MM.1S (cell line): ENCODE measurements at places on chromosomes 5 and 9.

GRCh38 chr5:104540448-104540847 is 977.9 kb upstream of the NUDT12 start:
- no peak overlapping the region for H3K4me3 ChIP-seq
- DNase-seq = no peak
- no peak overlapping the region for H3K27ac ChIP-seq
- H3K4me1 ChIP-seq = no peaks in the 10 kb centered on the region

DNA sequence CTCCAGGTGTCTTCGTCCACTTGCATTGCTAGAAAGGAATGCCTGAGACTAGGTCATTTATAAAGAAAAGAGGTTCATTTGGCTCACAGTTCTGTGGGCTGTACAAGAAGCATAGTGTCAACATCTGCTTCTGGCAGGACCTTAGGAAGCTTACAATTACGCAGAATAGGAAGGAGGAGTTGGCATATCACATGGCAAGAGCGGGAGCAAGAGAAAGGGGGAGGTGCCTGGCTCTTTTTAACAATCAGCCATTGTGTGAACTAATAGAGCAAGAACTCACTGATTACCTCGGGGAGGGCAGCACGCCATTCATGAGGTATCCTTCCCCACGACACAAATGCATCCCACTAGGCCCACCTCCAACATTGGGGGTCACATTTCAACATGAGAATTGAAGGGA is 134.4 kb upstream of the EFNA5 start:
- no peaks in the 10 kb centered on the region for H3K27me3 ChIP-seq
- H3K4me1 ChIP-seq = no peaks in the 10 kb centered on the region
- H3K36me3 ChIP-seq = no peaks in the 10 kb centered on the region
- no peak overlapping the region for H3K27ac ChIP-seq

GRCh38 chr9:11023201-11023600 is 410.4 kb upstream of the PTPRD start:
- H3K36me3 ChIP-seq = no peaks in the 10 kb centered on the region
- H3K4me3 ChIP-seq = no peak overlapping the region
- no peak for DNase-seq
- H3K27ac ChIP-seq = no peak overlapping the region

DNA sequence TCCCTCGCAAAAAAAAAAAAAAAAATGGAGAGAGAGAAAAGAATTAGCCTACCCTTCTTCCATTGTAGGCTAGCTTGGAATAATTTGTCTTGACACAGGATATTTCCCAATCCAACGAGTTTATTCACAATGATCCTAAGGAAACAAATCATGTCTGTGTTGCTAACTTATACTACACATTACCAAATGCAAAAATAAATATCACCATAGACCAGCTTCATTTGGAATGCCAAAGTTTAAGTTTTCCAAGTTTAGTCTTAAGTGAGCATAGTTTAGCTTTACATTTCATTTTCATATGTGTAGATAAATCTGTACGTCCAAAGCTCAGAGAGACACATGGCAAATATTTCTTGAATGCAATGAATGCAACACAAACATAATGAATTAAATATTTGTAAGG is 1106.2 kb upstream of the DMAC1 start:
- no peaks in the 10 kb centered on the region for H3K27me3 ChIP-seq
- no peak overlapping the region for H3K27ac ChIP-seq
- H3K4me1 ChIP-seq = no peaks in the 10 kb centered on the region
- H3K4me3 ChIP-seq = no peak overlapping the region
- no peak for DNase-seq

- no peaks in the 10 kb centered on the region for H3K4me1 ChIP-seq
- no peak overlapping the region for H3K27ac ChIP-seq
- H3K36me3 ChIP-seq = no peaks in the 10 kb centered on the region
- H3K4me3 ChIP-seq = no peak overlapping the region
- no peak for DNase-seq
- H3K27me3 ChIP-seq = no peaks in the 10 kb centered on the region
Observed at GRCh38 chr9:87122947-87123685, 175.8 kb upstream of the GAS1 start.

- no peaks in the 10 kb centered on the region for H3K4me1 ChIP-seq
- no peaks in the 10 kb centered on the region for H3K27me3 ChIP-seq
- H3K27ac ChIP-seq = no peak overlapping the region
- peak; percentile 71 for DNase-seq
Observed at GRCh38 chr5:172716796-172717313, 54.1 kb downstream of the DUSP1 start.
